ENCODE measurements at places on chromosomes 4 and X.

DNA sequence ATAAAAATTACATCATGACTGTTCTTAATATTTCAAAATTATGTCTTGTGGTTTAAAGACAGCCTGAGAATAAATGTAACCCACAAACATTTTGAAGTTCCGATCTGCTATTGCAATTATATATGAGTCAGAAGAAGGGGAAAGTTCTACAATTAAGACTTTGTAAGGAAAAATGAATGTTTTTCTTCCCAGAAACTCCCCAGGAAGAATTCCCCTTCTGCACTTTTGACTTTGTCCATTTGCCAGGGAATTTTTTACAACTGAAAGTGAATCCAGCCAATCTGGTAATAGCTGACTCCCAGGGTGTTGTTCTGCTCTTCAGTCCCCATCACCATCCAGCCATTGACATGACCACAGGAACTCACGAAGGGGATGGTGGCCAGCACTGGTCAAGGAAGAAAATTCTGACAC is 61.6 kb upstream of the NOCT start:
- no peak for DNase-seq

GRCh38 chr4:158966091-158966490 is 136.8 kb upstream of the RAPGEF2 start:
- no peak for DNase-seq

DNA sequence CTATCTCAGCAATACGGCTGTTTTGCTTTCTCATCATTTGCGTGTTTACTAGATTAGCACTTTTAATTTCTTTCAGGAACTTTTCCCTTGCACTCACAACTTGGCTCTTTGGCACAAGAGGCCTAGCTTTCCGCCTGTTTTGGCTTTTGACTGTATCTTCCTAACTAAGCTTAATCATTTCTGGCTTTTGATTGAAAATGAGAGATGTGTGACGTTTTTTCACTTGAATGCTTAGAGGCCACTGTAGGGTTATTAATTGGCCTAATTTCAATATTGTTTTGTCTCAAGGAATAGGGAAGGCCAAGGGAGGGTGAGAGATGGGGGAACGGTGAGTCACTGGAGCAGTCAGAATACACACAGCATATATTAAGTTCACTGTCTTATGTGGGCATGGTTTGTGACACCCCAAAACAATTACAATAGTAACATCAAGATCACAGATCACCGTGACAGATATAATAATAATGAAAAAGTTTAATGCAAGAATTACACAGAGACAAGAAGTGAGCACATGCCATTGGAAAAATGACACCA is 27.3 kb downstream of the MND1 start:
- no peak for DNase-seq

DNA sequence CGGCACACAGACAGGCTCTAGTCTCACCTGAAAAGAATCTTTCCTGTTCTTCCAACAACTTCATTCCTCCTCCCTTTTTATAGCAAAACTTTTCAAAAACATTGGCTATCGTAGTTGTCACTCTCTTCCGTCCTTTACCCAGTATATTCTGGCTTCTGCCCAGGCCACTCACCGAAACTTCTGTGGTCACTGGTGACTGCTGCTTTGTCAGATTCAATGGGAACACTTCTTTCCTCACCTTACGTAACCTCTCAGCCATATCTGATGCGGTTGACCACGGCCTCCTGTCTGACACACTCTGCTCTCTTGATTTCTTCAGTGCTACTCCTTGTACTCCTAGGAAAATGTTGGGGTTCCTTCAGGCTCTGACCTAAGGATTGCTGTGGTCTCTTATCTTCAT is 9.2 kb upstream of the RNF150 start:
- no peak for DNase-seq

DNA sequence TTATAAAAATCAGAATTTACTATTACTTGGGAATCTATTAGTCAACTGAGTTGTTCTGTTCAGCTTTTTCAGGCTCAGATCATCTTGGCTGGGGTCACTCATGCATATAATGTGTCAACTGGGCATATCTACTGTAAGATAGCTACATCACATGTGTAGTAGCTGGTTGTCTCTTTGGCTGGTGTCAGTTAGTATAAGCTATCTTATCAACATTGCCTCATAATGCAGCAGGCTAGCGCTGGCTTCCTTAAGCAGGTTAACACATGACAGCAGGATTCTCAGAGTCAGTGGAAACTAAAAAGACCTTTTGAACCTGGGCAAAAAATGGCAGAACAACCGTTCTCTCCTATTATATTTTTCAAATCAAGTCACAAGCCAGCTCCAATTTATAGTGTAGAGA is 378.3 kb upstream of the PCDH10 start:
- no peak for DNase-seq

- DNase-seq = no peak
Observed at GRCh38 chr4:108709722-108710121, 53.1 kb downstream of the ETNPPL start.

- DNase-seq = no peak
Observed at GRCh38 chrX:102846544-102847236, 90.4 kb upstream of the RAB40AL start.

DNA sequence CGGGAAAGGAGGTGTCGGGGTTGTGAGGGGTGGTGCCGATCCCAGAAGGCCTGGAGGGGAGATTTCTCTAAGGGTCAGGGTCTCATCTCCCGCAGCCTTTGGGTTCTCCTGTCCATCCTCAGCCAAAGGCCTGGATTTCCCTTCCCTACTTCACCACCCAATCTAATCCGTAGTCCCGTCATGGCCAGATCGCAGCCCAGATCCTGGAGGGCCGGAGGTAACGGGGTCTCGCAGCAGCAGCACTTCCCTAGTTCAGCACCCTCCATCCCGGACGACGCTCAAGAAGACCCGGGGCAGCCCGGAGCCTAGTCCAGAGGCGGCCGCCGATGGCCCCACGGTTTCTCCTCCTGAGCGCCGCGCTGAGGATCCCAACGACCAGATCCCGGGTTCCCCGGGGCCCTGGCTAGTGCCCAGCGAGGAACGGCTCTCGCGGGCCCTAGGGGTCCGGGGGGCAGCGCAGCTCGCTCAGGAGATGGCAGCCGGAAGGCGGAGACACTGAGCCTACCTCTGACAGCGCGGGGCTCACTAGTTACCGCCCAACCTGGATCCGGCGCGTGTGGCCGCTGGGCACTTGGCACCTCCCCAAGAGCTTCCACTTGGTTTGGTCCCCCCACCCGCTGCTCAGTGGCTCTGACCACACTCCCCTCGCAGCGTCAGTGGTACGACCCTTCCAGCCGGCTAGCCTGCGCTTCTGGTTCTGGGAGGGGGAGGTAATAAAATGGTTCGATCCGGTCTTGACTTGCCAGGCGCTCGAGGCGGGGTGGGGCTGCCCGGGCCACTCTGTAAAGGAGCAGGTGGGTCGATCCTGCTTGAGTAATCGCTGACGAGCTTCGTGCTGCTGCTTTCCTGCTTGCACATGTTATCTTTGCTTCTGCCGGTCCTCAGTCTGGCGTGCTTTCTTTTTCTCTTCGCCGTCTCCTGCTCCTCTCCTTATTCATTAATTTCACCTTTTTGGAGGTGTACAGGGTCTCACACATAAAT is 3.6 kb downstream of the MAGIX start:
- peak; percentile 53 for DNase-seq

- no peak for DNase-seq
Observed at GRCh38 chrX:20046223-20046622, 55.4 kb upstream of the BCLAF3 start.

DNA sequence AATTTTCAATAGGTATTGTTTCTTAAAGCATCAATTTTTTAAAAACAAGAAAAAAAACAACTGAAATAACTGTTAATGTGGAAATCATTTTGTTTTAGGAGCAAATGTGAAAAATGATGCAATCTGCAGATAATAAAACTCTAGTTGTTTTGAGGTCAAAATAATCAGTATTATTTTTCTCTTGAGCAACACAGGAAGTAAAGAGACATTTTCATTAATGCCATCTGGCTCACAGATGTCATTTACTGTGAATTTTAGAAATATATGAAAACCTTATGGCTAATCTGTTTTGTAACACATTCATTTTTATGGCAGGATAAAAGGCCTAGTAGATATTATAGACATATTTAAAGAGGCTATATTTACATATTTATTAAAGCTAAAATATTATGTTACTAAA is 141.6 kb downstream of the PCDH18 start:
- no peak for DNase-seq

DNA sequence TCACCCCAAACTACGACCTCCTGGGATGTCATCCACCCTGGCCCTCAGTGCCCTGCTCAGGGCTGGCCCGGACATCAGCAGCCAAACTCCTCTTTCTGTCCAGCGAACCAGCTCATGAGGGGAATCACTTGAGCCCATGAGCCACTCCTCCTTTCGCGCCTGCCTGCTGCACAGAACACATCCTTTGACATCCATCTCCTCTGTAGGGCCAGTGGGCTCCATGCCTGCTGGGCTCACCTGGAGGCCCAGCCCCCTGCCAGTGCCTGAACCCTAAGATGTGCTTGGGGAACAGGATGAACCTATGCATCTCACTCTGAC is 43.5 kb downstream of the ABLIM2 start:
- no peak for DNase-seq

GRCh38 chr4:97942137-97942536 is 201.1 kb downstream of the STPG2 start:
- DNase-seq = no peak

DNA sequence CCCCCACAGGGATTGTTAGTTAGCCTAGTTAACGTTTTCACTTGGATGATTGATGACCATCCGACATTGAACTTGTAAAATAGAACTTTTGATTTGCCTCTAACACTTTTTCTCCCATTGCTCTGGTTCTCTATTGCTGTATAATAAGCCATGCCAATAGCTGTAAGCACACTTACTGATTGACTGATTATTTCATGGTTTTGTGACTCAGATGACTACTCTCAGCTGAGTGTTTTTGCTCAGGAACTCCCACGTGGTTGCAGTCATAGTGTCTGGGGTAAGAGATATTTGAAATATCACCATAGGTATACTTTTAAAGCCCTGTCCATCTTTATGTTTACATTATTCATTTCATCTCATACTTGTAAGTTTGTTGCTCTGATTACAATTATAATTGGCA is 1285.5 kb downstream of the STIM2 start:
- no peak for DNase-seq

DNA sequence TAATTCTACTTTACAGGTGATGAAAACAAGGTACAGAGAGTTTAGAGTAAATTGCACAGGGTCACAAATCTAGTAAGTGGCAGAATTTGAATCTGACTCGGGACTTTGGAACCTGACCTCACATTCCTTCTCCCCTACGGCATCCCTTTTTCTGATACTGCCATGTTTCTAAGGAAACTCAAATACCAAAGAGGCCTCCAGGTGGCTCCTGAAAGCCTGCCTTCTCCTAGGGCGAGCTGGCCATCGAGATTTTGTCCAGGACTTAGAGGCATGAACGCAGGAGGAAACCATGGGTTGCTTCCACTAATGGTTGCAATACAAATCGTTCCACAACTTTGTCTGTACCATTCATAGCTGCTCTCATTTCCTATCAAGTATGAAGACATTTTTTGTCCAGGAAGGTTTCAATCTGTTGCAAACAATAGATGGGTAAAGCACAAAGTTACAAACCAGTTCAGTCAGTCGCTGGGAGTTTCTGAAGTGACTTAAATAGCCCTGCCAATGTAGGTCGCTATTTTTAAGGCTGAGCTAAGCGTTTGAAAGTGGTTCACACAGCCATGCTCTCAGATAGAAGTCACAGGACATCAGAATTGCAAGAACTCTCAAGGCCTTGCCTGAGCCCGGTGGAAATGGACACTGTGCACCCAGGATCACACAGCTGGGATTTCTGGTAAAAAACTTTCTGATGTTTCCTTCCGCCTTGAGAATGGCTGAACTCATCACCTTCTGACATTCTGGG is 296.6 kb upstream of the PRPS2 start:
- DNase-seq = no peak

- DNase-seq = no peak
Observed at GRCh38 chr4:23911675-23912455, 22.0 kb upstream of the PPARGC1A start.
